ENCODE measurements at places on chromosomes 3 and 15.
A peak's percentile ranks its signal among the peaks of the same experiment; 100 is the strongest.

GRCh38 chr3:185397676-185398075 lies 34.7 kb downstream of the MAP3K13 start:
- DNase-seq = no peak

GRCh38 chr3:123148772-123149171 lies 53.0 kb upstream of the SEC22A start:
- no peak for DNase-seq

DNA sequence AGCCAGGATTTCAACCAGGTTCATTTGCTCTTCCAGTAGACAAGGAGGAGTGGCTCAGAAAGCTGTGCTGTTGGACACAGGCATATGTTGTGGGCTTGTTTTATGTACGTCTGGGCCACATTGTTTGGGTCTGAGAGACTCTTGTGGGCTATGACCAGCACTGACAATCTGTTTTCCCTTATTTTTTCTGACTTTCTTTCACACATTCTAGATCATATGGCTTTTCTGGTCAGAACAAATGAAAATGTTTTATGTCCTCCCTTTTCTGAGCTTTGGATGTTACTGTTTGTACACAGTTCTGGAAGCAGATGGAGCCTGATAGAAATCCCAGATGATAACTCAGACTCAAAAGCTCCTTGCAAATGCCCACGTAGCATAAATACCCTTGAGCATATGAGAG lies 85.8 kb upstream of the RGMA start:
- no peak for DNase-seq

- DNase-seq = no peak
Observed at GRCh38 chr3:76400141-76400540, 614.8 kb upstream of the ZNF717 start.

- no peak for DNase-seq
Observed at GRCh38 chr3:16378415-16378814, 113.4 kb downstream of the OXNAD1 start.

GRCh38 chr3:197431346-197431910 lies 124.3 kb downstream of the BDH1 start:
- no peak for DNase-seq

DNA sequence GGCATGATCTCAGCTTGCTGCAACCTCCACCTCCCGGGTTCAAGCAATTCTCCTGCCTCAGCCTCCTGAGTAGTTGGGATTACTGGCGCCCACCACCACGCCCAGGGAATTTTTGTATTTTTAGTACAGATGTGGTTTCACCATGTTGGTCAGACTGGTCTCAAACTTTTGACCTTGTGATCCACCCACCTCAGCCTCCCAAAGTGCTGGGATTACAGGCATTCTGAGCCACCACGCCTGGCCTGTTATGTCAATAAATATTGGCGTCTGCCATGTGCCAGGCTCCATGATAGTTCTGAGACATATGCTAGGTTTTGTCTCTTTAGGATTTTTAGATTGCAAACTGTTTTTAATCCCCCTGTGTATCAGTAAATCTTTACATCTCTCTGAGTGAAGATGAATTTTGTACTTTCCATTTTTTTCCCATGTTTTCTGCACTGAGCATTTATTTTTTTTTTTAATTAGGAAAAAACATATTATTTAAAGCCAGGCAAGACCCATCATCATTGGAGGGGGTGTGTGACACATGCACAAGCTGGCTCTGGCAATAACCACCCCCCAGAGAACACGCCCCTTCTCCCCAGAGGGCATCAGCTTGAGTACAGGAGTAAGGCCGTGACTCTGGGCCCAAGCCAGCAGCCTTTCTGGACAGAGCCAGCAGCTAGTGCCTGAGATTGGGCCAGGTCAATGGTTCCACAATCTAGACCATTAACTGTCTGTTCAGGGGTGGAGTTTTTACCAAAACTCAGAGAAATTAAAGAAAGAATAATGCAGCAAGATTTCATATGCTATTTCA lies 51.0 kb upstream of the ATP1B3 start:
- no peak for DNase-seq

- no peak for DNase-seq
Observed at GRCh38 chr15:100734586-100734985, 132.2 kb downstream of the ASB7 start.

DNA sequence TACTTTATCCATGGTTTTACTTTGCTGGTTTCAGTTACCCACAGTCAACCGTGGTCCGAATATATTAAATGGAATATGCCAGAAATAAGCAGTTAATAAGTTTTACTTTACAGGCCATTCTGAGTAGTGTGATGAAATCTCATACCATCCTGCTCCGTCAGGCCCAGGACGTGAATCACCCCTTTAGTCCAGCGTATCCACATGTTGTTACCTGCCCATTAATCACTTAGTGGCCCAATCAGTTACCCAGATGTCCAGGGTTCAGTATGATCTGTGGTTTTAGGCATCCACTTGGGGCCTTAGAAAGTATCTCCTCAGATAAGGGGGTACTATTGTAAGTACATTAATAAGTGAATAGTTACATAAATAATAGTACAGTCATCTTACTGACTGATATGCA lies 88.0 kb downstream of the TTBK2 start:
- no peak for DNase-seq

DNA sequence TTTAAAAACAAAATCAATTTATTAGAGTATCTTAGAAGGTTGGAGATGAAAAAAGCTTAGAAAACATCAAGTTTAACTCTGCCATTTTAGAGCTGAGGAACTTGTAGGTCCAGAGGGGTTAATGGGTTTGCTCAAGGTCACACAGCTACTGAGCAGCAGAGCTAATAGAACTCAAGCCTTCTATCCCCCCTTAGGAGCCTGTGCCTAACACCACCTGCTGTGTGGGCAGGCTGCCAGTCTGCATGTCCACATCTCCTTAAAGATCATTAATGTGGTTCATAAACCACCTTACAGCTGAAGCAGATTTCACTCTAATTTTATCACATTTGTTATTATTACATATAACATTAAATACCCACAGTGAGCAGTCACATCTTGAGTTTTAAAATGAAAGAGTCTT lies 14.1 kb upstream of the SLC35G2 start:
- DNase-seq = no peak

DNA sequence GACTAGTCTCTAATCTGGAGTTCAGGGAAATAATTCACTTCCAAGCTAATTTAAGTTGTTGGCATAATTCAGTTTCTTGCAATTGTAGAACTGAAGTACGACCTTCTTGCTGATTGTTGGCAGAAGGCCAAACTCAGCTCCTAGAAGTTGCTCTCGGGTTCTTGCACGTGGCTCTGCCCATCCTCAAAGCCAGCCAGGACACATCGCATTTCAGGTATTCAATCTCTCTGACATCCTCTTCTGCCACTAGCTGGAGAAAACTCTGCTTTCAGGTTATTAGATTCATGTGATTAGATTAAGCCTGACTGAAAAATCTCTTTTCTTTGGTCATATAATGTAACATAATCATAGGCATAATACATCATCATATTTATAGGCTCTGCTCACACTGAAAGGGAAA lies 362.0 kb downstream of the ZPLD1 start:
- no peak for DNase-seq

GRCh38 chr3:10142707-10143560 lies 1.4 kb downstream of the VHL start:
- peak; percentile 14 for DNase-seq

DNA sequence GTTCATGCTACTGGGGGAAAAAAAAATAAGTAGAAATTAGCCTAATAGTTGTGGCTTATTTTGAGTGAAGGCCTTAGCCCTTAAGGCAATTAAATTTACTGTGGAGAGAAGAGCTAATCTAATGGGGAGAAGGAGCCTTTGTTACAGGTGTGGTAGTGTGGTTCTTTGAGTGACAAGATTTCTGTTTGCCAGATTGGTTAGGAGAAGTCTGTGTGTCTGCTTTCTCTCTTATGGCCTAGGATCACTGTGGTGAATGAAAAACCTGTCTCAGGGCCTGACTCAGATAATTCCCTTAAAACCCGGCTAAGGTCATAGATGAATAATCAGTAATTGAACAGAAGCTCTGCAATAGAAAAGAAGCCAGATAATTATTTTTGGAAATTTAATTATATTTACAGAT lies 27.0 kb downstream of the OPA1 start:
- no peak for DNase-seq

GRCh38 chr15:66578286-66578875 lies 12.6 kb upstream of the LCTL start:
- no peak for DNase-seq

GRCh38 chr15:37229855-37230619 lies 129.7 kb upstream of the MEIS2 start:
- no peak for DNase-seq

GRCh38 chr3:106529738-106530137 lies 660.9 kb upstream of the CBLB start:
- no peak for DNase-seq

GRCh38 chr3:169384573-169384972 lies 278.9 kb downstream of the MECOM start:
- no peak for DNase-seq

DNA sequence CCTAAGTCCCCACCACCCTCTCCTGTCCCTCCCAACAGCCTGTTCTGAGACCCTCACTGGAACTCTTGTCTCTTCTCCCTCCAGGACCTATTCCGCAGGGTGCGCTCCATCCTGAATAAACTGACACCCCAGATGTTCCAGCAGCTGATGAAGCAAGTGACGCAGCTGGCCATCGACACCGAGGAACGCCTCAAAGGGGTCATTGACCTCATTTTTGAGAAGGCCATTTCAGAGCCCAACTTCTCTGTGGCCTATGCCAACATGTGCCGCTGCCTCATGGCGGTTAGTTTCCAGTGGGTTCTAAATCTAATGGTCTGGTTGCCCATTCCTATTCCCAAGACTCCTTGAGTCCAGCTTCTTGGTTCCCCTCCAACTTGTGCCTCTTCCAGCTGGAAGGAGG lies 9.3 kb downstream of the EIF4G1 start:
- DNase-seq = no peak

DNA sequence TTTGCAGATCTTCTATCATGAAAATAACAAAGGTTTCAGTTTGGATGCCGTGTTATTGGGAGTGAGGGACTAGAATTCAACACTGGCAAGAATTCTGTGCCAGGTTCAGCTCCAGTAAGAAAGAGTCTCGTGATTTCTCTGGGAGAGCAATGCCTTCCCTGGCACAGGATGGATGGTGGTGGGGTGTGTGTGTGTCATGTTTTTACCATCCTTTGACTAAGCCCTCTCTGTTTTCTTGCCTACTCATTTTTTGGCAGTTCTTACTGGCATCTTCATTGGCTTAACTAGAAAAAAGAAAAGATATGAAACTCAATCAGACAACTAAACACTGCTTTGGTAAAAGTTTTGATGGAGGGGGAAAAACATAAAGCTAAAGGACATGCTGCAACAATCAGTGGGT lies 86.6 kb downstream of the FMN1 start:
- no peak for DNase-seq

DNA sequence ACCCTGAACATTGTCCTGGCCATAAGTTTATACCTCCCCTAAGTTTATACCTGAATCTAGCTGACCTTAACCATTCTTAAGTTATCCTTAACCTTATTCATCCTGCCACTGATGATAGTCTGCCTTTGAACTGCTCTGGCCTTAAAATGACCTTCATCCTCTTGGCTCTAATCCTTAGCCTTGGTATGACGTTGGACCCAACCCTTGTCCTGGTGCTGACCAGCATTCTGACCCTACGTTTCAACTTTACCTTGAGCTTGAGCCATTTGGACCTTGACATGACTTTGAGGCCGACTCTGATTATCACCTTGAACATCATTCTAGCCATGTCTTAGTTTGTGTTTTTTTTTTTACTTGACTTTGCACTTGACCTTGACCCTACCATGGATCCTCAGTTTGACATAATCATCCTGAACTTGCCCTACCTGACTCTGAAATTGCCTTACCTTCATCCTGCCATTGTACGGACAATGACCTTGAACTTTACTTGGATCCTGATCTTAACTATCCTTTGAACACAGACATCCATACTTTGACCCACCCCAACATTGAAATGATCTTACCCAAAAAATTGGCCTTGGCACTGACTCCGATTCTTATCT lies 61.1 kb upstream of the ACAD9 start:
- no peak for DNase-seq

DNA sequence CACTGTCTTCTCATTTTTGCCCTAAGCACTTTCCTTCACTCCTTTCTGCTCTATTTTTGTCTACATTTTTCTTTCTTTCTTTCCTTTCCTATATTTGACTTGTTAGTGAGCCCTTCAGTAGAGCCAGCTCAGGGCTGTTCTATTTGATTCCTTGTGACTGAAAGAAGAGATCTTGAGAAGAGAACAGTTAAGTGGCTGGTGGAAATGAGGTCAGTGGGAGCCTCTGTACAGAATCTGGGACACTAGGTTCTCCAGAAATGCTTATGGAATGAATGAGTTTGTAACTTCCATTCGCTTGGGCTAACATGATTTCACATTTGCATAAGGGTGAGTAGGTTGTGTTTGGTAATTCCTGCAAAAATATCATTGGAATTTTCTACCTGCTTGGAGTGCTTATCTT lies 45.6 kb downstream of the CACNA2D3 start:
- no peak for DNase-seq

DNA sequence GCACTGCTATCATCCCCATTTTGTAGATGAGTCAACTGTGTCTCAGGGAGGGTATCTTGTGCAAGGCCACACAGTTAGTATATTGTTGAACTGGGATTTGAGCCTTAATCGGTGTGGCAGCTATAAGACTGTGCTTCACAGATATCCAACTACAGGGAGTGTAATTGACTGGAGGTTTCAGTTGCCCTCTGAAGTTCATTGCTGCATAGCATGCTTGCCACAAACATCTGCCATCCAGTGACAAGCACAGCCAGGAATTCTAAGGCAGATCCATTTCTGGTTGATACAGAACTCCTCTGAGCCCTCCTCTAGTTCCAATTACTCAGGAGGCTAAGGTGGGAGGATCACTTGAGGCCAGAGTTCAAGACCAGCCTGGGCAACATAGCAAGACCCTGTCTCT lies 16.4 kb downstream of the FSD2 start:
- DNase-seq = no peak

DNA sequence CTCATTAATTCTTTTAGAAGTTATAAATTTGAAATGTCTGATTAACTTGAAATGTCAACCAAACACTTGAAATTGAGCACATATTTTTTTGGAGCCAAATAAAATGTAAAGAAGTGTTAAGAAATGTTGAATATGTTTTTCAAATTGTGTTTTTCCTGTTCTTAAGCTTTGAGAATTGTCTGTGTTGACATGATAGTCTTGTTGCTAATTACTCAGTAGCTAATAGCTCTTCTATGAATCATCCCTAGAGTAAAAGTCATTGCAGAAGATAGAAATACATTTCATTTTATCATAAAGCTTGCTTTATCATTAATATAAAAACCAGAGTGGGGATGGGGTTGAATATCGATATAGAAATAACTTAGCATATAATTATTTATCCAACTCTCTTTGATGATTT lies 41.9 kb upstream of the ABHD10 start:
- DNase-seq = no peak

GRCh38 chr15:65837301-65838294 lies 31.7 kb upstream of the RAB11A start:
- DNase-seq = no peak

GRCh38 chr3:10703875-10704274 lies 112.2 kb upstream of the SLC6A11 start:
- DNase-seq = no peak

GRCh38 chr3:108590460-108590859 lies 938 bp downstream of the DZIP3 start:
- DNase-seq = peak; percentile 31
